ENCODE measurements at places on chromosomes 11 and 22.

- DNase-seq = peak; percentile 32
These were observed 700 bp downstream of the TTC17 start for GRCh38 chr11:43359422-43359818.

DNA sequence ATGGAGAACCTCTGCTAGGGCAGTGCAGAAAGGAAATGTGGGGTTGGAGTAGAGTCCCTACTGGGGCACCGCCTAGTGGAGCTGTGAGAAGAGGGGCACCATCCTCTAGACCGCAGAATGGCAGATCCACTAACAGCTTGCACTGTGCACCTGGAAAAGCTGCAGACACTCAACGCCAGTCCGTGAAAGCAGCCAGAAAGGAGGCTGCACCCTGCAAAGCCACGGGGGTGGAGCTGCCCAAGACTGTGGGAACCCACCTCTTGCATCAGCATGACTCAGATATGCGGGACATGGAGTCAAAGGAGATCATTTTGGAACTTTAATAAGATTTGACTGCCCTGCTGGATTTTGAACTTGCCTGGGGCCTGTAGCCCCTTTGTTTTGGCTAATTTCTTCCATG, 8.7 kb downstream of the TSKU start:
- no peak for DNase-seq

DNA sequence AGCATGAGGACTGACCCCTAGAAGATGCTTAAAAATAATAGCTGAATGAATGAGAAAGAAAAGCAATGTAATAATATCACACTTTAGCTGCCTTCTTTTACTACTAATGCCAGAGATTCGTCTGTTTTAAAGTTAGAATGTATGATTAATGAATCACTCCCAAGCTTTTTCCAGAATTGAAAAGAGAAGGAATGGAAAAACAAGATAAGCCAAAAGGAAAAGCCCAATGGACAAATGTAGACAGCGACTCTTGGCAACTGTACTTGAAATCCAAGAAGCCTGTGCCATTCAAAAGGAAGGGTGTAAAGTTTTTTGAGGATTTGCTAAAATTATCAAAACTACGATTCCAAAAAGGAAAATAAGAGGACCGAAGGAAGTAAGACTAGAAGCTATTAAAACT, 40.8 kb upstream of the PAMR1 start:
- DNase-seq = no peak

DNA sequence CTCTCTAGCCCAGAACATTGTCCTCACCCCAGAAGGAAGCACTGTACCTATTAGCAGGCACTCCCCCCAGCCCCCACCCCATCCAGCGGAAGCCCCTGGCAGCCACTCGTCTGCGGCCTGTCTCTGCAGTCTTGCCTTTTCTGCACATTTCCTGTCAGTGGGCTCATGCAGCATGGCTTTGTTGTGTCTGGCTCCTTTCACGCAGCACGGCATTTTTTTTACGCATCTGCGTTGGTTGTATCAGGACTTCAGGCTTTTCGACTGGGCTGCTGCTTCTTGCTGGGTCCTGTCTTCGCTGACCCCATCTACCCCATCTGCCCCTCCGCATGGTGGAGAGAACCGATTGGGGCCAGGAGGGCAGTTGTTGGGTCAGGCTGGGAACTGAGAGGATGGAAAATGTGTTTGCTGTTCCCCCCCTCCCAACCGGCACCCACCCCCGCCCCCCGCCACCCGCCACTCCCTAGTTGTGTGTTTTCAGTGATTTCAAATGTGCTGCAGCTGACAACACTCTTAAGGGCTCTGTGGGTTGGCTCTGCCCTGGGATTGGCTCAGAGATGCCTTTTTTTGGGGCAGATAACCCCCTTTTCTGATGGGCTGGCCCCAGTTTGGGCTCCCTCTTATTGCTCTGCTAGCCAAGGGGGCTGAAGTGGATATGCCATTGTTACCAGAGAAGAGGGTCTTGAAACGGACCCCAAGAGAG, 110.0 kb downstream of the KIAA1671 start:
- DNase-seq = no peak

- no peak for DNase-seq
These were observed 55.5 kb downstream of the MYO7A start for GRCh38 chr11:77183431-77183984.

DNA sequence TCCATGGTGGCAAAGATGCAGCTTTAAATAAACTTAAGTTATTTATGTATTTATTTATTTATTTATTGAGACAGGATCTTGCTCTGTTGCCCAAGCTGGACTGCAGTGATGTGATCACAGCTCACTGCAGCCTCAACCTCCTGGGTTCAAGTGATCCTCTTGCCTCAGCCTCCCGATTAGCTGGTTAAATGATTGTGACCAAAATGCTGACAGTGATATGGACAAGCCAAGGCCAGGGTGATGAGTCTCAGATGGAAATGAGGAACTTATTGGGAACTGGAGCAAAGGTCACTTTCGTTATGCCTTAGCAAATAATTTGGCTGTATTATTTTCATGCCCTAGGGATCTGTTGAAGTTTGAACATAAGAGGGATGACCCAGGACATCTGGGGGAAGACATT, 9.3 kb upstream of the LRP5 start:
- no peak for DNase-seq

DNA sequence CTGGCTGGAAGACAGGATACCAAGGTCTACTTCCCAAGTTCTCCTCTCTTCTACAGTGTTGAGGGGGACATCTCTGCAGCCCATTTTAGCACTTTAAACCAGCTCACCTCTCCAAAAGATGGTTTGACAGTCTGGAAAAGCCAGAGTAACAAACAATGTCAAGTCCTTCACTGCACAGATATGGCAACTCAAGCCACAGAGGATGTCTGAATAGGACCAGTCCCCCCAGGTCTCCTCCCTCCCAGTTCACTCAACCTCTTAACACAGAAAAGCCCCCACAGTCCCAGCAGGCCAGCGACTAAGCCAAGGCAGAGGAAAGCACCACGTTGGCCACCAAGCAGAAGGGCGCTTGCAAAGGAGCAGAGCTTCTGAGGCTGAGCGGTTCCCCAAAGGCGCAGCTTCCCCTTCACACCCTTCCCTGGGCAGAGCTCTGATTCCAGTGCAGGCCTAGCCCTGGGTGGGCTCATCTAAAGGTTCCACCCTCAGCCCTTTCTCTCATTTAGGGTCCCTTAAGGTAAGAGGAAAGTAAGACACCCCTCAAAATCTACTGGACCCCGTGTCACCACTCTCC, 62.7 kb downstream of the PAK1 start:
- DNase-seq = no peak

DNA sequence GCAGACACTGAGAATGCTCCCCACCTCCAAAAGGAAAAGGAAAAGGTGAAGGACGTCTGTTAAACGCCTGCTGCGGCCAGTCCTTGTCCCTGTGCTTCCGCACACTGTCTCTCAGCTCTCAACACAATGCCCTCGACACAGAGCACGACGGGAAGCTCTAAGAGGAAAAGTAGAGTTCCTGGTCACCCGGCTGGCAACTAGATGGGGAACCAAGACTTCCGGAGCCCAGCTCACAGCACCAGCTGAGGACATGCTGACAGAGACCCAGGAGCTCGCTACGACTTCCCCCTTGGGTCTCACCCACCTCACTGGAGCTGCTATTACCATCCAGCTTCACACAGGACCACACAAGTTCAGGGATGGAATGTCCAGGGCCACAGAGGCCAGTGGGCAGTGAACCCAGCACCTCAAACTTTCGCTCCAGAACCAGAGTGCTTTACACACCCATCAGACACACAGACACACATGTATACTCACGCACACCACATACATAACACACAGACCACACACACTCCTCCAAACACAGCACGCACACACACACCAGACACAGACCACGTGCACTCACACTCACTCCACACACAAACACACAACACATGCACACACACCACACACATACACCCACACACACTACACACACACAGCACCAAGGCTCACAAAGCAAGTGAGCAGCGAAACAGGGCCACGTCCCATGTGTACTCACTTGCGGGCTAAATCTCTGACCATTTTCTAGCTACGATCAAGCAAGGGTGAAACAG, 9.6 kb downstream of the SULT4A1 start:
- DNase-seq = no peak

GRCh38 chr11:78504708-78505107, 70.0 kb downstream of the NARS2 start:
- no peak for DNase-seq

Measured in kidney glomerular epithelial cell (primary cell).